Ecto neural progenitor cell (in vitro differentiated cells): ENCODE measurements at places on chromosomes 5 and 9.
A peak's percentile ranks its signal among the peaks of the same experiment; 100 is the strongest.

- DNase-seq = no peak
These were observed 498.1 kb downstream of the TLE1 start for GRCh38 chr9:81191222-81191621.

GRCh38 chr5:76472335-76473008 lies 69.4 kb downstream of the IQGAP2 start:
- DNase-seq = no peak

GRCh38 chr5:17829456-17829855 lies 195.2 kb downstream of the TAF11L14 start:
- no peak for DNase-seq

DNA sequence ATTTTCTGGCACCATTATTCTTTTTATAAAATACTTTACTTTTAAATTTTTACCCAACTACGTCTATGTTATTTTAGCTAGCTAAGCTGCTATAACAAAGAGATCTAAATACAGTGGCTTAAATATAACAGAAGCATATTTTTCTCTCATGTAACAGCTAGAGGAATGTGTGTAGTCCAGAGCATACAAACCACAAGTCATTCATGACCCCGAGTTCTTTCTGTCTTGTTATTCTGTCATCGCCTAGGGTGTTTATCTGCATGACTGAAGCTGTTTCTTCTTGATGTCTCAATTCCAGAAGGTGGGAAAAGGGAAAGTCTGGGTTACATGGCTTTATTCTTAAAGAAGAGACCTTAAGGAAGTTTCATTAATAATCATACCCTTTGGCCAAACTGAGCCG lies 136.9 kb upstream of the RFX3 start:
- no peak for DNase-seq

DNA sequence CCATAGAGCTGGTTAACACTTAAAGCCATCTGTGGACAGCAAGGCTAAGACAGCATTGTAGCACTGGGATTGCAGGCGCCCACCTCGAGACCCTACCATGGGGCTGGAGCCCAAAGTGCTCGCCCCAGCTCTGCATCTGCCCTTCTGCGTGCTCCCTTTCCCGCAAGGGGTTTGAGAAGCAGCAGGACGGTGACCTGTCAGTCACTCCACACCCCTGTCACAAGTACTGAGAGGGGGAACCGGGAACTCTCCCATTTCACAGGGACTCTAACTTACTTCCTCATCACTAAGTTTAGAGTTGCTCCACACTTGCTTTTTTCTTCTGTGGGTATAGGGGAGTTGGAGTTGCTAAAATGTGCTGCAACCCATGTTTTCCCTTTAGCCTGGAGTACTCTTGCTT lies 273.2 kb downstream of the SMARCA2 start:
- DNase-seq = no peak

GRCh38 chr9:81650586-81651515 lies 38.5 kb downstream of the TLE1 start:
- peak; percentile 80 for DNase-seq

DNA sequence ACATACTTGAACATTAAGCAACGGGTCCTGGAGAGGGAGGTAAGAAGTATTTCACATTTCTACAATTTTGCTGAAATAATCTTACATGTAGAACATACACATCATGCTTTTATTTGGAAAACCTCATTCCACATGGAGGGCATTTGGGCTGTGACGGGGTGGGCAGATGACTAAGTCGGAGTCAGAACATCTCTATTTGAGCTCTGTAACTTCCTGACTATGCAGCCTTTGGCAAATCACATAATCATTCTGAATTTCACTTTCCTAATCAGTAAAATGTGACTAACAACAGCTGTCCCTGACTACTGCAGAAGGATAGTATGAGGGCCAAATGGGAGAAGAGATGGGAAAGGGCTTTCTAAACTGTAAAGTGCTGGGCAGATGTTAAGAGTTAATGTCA lies 17.1 kb upstream of the IL6ST start:
- DNase-seq = no peak

GRCh38 chr5:117242028-117242427 lies 667.4 kb upstream of the SEMA6A start:
- no peak for DNase-seq

GRCh38 chr9:130390986-130391385 lies 53.8 kb upstream of the ASS1 start:
- DNase-seq = no peak

GRCh38 chr9:99199938-99200539 lies 21.7 kb downstream of the ALG2 start:
- DNase-seq = no peak

DNA sequence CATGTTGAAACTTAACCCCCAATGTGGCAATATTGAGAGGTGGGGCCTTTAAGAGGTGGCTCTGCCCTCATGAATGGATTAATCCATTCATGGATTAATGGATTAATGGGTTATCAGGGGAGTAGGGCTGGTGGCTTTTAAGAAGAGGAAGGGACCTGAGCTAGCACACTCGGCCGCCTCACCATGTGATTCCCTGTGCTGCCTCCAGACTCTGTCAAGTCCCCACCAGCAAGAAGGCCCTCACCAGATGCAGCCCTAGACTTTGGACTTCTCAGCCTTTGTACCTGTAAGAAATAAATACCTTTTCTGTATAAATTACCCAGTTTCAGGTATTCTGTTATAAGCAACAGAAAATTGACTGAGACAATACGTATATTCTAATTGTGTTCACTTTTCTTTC lies 272.2 kb upstream of the DMRT1 start:
- no peak for DNase-seq

GRCh38 chr5:143064218-143064641 lies 294.1 kb downstream of the ARHGAP26 start:
- no peak for DNase-seq

- no peak for DNase-seq
These were observed 13.7 kb downstream of the SYK start for GRCh38 chr9:90815183-90815943.

- no peak for DNase-seq
These were observed 3.4 kb downstream of the KCNT1 start for GRCh38 chr9:135705376-135705775.

DNA sequence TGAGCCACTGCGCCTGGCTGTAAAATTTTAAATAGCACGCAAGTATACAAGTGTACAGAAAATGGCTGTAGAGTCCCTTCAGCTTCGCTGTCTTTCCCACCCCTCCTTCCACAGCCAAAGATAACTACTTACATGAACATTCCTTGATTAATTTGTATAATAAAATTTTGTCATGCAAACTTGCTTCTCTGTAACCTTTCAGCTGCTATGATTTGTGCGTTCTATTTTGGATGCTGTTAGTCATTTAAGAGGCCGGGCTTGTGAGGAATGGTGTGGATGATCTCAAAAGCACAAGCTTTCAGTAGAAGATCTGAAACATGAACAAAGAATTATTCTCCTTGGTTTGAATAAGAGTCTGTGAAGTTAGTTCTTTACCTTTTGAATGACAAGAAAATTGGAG lies 115.0 kb upstream of the TLE1 start:
- no peak for DNase-seq

GRCh38 chr9:6938447-6938846 lies 180.7 kb downstream of the KDM4C start:
- no peak for DNase-seq

DNA sequence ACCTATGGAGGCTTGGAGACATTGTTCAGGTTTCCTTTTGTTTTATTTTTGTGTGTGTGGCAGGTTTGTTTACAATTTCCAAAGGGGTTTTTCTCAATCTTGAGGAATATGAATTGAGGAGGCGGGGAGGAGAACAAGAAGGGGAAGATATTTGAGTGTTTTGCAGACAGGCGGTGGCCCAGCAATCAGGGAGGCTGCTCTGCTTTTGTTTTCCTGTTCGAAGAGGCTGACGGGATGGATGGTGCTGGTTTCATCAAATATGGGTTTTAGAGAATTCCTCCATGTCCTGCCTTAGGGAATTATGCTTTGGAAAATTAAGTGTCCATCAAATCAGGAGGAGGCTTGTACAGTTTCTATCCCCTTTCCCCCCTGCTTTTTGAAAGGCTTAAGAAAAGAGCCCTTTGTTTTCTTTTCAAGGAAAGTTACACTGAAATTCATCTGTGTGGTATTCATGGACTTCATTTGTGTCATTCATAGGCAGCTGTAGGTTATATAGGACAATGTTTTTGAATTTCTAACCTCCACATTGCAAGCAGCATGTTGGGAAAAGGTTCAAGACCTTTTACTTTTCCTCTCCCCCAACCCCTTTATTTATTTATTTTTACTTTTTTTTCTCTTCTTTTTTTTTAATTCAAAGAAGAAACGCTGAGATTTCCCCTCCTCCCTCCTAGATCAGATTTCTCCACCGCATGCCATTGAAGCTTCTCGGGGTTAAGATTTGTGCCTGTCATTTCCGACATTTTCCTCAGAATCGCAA lies 107.4 kb downstream of the ZNF462 start:
- no peak for DNase-seq

DNA sequence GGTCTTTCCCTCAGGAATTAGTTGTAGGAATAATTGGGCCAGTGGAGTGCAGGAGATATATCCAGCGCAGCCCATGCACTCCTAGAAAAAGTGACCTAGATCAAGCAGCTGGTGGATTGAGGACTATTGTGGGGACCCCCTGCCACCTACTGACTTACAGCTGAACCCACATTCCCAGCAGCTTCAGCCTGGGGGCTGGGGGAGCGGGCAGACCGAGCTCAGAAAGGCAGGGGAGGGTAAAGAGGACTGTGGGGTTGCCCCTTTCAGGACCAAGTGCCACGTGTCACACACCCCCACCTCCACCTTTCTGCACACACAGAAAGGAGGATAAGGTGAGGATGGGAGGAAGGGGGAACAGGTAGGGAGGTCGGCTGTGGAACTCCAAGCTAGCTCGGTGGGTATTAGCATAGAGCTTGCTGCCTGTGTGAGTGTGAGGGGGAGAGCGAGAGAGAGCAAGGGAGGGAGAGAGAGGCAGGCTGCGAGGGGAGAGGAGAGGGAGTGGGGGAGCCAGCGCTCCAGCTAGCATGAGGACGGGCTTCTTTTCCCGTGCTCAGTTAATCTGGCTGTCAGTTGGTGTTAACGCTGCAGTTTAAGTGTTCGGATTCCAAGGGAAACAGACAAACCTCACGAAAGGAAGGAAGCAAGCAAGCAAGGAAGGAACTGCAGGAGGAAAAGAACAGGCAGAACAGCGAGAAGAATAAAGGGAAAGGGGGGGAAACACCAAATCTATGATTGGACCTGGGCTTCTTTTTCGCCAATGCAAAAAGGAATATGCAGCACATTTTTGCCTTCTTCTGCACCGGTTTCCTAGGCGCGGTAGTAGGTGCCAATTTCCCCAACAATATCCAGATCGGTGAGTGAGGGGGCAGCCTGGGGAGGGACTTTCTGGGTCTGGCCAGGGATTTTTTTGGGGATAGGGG lies at the start of gene GRIA1:
Gene GRIA1 (plus strand): TSS at position 553 of the 920 bp plus-strand sequence.
- DNase-seq = peak; percentile 69

DNA sequence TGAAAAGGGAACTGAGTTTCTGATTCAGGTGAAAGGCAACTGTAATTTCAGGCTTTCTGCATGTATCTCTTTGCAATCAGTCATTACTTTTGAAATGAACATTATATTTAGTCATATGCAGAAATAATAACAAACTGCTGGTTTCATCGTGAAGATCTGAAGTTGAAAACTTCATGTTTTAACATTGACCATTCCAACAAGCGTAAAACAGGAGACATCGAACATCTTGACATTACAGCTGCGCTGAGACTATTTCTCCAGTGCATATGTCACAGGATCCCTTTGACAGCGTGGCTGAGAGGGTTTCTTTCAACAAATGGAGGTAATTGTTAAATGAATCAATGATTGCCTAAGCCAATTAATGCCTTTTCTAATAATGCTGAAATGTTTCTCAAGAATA lies 38.2 kb upstream of the ZSWIM6 start:
- no peak for DNase-seq

- no peak for DNase-seq
These were observed 121.1 kb upstream of the SLIT3 start for GRCh38 chr5:169422087-169422486.

- no peak for DNase-seq
These were observed 53.3 kb downstream of the UGCG start for GRCh38 chr9:111949919-111950318.

DNA sequence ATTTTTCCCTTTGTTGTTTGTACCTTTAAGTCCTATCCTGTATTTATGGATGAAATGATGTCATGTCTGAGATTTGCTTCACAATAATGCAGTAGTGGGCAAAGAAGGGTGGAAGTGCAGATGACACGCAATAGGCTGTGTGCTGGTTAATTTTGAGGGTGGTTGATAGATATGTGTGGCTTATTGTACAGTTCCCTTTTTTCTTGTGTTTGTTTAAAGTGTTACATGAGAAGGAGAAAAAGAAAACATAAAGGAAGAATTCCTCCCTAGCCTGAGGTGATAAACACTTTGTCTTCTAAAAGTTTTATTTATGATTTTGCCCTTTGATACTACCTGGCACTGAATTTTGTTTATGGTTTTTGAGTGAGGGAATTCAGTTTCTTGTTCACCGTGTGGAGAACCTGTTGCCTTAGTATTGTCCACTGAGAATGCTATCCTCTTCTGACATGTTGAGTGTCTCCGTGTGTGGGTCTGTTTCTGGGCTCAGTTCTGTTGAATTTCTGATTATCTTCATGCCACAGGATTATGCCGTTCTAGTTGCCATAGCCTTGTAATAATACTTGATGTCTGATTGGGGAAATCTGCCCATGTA lies 52.3 kb upstream of the FAM120AOS start:
- no peak for DNase-seq

DNA sequence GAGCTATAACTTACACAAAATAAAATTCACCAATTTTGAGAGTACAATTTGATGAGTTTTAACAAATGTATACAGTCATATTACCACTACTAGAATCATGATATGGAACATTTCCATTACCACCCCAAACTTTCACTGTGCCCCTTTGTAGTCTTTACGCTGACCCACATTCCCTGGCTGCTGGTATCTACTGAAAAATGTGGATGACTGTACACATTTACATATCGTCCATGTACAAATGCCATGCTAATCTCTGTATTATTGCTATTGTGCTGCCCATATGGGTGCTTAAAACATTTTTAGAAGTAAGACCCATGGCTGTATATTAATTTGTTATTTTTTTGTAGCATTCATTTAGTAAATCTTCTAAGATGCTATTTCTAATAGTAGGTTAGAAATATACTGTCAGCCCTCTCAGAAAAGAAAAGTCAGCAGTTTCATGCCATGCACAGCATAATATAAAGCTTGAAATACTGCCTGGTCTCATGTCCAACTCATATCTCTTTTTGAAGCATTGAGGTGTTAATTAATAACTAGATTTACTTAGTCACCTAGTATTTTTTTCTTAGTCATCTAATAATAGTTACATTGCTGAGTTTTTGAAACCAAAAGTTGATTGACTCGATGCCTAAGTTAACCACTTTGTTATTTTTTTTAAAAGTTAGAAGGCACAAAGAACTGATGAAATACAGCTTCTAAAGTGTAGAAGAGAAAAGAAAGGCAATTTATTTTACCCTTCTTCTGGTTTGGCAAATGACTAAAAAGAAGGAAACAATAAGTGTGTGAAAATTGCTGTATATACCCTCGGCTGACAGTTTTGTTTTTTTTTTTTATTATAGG lies 188.3 kb upstream of the MEF2C start:
- no peak for DNase-seq

DNA sequence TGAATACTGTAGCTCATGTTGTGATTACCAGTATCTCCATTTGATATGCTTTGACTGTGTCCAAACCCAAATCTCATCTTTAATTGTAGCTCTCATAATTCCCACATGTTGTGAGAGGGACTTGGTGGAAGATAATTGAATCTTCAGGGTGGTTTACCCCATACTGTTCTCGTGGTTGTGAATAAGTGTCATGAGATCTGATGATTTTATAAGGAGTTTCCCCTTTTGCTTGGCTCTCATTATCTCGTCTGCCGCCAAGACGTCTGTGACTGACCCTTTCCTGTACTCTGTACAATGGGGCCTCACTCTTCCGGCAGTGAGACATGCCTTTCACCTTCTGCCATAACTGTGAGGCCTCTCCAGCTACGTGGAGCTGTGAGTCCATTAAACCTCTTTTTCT lies 59.3 kb downstream of the TRIO start:
- DNase-seq = no peak
